ENCODE measurements at places on chromosomes 2 and 18. TPM values are rescaled to one million over a fixed set of nuclear protein-coding genes. Genes with fewer than 3 reads are reported as not detected.

The FEV gene
- not detected for total RNA-seq

The OSR1 gene
- total RNA-seq: 0.06 TPM

The UCN gene
- total RNA-seq: 0.11 TPM

The RBKS gene
- total RNA-seq: 3.4 TPM

The ALK gene
- total RNA-seq: 0.03 TPM

The PRLH gene
- total RNA-seq: not detected

The NPHP1 gene
- 7.5 TPM for total RNA-seq

The NYAP2 gene
- not detected for total RNA-seq

The SIX2 gene
- total RNA-seq: 12.2 TPM

The BMP10 gene
- total RNA-seq: not detected

The ATOH8 gene
- 17.7 TPM for total RNA-seq

The SPP2 gene
- not detected for total RNA-seq

The RNU2-63P gene
- total RNA-seq: not detected

The INPP4A gene
- 10.1 TPM for total RNA-seq

The NT5C1B gene
- 0.21 TPM for total RNA-seq

The STAT4 gene
- 0.48 TPM for total RNA-seq

The OTOS gene
- 0.34 TPM for total RNA-seq

The GCG gene
- not detected for total RNA-seq

The FBXO48 gene
- 0.80 TPM for total RNA-seq

The FER1L5 gene
- total RNA-seq: not detected

The ATG4B gene
- 72.9 TPM for total RNA-seq

The AQP4 gene
- 0.80 TPM for total RNA-seq

The TTR gene
- not detected for total RNA-seq

The CDK15 gene
- 7.3 TPM for total RNA-seq

The HRH4 gene
- 0.06 TPM for total RNA-seq

The DOCK10 gene
- total RNA-seq: 37.2 TPM

The WDR33 gene
- 21.9 TPM for total RNA-seq

The PCARE gene
- total RNA-seq: not detected

The TPO gene
- not detected for total RNA-seq

The FOXI3 gene
- total RNA-seq: 0.23 TPM

The GALNT5 gene
- total RNA-seq: 0.03 TPM

The PLCL1 gene
- 0.11 TPM for total RNA-seq

The CCDC178 gene
- total RNA-seq: not detected

The MEP1B gene
- not detected for total RNA-seq

The GPR155 gene
- total RNA-seq: 0.68 TPM

The ANKRD30BL gene
- total RNA-seq: not detected

The NEUROD1 gene
- not detected for total RNA-seq

The GATA6 gene
- total RNA-seq: 19.0 TPM

The AOX1 gene
- 2.3 TPM for total RNA-seq

The MC2R gene
- total RNA-seq: not detected

The ARL5A gene
- total RNA-seq: 64.6 TPM

The DGUOK gene
- 63.4 TPM for total RNA-seq

The THAP4 gene
- total RNA-seq: 45.7 TPM

The SIX3 gene
- total RNA-seq: 0.24 TPM

The DHRS9 gene
- 0.39 TPM for total RNA-seq

The SP100 gene
- total RNA-seq: 43.8 TPM

The SLC9A4 gene
- not detected for total RNA-seq

The SLC4A5 gene
- total RNA-seq: not detected

The SP140 gene
- total RNA-seq: 0.11 TPM

The RBM43 gene
- total RNA-seq: 0.57 TPM

The SLC8A1 gene
- total RNA-seq: 9.0 TPM

The CYP1B1 gene
- total RNA-seq: 35.0 TPM

The CYTIP gene
- 5.9 TPM for total RNA-seq

The DOK6 gene
- 0.06 TPM for total RNA-seq

The ZDBF2 gene
- 8.3 TPM for total RNA-seq

The PSTPIP2 gene
- 4.7 TPM for total RNA-seq

The TDRD15 gene
- total RNA-seq: 6.7 TPM

The NRBP1 gene
- total RNA-seq: 134 TPM

The LIPG gene
- total RNA-seq: 32.6 TPM

All from Daoy (cell line).